ENCODE measurements at places on chromosomes 4 and X.

DNA sequence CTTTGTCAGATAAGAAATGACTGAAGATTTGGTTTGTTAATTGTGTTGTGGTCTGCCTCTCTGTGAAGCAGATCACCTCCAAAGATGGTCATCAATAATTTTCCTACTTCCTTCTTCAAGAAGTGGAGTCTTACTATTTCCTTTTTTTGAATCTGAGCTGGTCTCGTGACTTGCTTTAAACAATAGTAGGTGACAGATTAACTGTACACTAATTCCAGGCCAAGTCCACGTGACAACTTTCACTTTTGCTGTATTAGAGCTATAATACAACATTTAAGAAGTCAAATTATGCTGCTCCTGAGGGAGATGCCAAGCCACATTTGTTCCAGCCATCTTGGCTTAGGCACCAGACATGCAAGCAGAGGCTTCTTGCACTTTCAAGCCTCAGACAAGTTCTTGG, 393.8 kb upstream of the GRID2 start:
- no peak for DNase-seq

DNA sequence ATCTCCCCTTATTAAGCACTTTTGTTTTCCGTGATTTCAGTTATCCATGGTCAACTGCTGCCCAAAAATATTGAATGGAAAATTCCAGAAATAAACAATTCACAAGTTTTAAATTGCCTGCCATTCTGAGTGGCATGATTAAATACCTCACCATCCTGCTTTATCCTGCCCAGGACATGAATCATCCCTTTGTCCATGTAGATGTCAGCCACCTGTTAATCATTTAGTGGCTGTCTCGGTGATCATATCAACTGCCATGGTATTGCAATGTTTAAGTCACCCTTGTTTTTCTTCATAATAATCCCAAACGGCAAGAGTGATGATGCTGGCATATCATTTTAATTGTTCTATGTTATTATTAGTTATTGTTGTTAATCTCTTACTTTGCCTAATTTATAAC, 79.8 kb upstream of the LHFPL1 start:
- DNase-seq, result no peak

DNA sequence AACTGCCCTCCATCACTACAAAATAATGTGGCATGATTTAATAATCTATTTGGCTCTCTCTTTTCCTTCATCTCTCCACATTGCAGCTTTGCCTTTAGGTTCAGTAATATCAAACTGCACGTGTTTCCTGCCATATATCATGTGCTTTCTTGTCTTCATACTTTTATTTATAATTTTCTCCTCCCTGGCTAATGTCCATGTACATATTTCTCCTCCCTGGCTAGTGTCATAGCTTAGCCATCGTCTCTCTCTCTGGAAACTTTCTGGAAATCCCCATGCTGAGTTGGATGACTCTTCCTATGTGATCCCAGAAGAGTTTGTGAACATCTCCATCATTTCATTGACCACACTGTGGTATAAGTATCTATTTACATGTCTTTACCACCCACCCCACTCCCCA, 21.3 kb upstream of the PDGFC start:
- no peak for DNase-seq

DNA sequence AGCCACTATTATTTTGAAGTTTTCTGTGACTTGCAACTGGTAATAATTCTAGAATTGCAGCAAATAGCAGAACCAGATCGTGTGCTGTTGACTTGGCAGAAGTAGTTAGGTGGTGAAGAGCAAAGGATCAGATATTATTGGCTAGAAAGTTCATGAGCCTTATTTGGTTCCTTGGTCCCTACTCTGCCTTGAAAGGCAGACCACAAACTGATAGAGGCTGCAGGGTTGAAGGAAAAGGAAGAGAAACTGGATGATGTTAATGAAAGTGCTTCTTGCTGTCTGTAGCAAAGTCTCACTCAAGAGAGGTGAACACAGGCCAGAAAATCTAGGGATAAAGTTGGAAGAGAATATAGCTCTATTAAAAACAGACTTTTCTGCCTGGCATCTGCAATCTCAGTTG, 41.2 kb upstream of the RNF150 start:
- DNase-seq, result peak; percentile 11

DNA sequence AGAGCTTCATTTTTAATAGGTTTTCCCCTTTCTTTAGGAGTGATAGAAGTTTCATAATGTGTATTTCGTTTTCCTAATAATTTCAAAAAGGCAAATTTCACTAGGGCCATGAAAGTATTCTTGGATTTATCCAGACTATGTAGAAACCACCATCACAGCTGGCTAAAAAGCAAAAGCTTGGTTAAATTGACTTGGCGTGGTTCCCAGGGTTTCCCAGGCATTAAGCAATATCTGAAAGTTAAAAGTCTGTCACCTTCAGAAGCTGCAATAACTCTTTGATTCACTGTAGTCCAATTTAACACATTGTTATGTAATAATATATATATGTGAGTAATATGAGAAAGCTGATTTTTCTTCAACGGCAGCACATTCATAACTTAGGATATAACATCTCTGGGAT, 38.3 kb downstream of the NDNF start:
- DNase-seq, result no peak

DNA sequence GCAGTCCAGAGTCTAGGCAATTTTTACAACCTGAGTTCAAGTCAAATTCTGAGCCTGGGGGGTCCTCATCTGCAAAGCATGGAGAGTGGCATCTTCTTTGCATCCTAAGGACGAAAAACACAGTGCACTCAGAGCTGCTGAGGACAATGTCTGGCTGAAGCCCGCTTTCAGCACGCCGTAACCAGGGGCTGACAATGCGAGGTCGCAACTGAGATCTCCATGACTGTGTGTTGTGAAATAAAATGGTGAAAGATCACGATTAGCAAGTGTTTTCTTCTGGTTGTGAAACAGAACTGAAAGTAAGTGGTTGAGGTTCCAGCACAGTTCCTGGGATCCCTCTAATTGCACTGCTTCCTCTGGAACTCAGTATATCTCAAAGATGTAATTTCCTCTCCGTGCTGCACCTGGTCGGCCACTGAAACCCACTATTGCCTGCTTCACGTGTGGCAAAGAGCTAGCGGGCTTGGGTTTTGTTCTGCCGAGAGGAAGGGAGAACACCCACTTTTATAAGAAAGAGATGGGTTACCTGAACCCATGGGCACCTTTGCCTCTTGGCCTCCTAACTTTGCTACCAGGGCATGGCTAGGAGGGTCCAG, 7.7 kb upstream of the F11 start:
- no peak for DNase-seq

GRCh38 chr4:138223231-138223910, 18.8 kb downstream of the SLC7A11 start:
- no peak for DNase-seq

DNA sequence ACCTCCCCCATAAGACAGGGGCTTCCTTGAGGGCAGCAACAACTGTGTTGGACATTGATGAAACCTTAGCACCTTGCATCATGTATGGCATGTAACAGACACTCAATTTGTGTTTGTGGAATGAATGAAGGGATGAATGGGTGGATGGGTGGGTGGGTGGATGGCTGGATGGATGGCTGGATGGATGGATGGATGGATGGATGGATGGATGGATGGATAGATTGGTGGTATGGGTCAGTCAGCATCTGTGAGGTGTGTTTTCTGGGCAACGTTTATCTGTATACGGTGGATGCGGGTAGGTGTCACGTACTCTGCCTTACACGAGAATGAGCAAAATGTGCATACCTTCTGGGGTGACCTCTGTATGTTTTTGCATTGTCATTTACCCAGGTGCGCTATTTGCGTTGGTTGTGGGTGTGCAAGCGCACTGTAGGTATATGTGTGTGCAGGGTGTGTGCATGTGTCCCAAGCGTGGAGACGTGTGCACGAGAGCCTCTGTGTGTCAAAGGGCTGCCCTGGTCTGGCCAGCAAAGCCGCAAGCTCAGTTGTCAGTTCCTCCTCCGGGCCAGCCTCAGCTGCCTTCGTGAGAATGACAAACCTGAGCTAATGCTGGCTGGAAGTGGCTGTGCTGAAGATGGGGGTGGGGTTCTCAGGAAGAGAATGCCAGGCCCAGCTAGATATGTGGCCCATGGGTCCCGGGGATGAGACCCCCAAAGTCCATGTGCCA, 26.5 kb downstream of the ELF4 start:
- peak; percentile 65 for DNase-seq

Data from GM13976 (cell line).